Esophagus mucosa (tissue), 1 donor: ENCODE measurements at places on chromosomes 2 and 18. TPM values are rescaled to one million over a fixed set of nuclear protein-coding genes. Genes with fewer than 3 reads are reported as not detected.

STK16 gene
- 30.0 TPM for total RNA-seq

ASXL3 gene
- 0.32 TPM for total RNA-seq

LMAN2L gene
- 4.7 TPM for total RNA-seq

CHRNG gene
- not detected for total RNA-seq

SPATA3 gene
- not detected for total RNA-seq
